ENCODE measurements at places on chromosomes 7 and 10.

DNA sequence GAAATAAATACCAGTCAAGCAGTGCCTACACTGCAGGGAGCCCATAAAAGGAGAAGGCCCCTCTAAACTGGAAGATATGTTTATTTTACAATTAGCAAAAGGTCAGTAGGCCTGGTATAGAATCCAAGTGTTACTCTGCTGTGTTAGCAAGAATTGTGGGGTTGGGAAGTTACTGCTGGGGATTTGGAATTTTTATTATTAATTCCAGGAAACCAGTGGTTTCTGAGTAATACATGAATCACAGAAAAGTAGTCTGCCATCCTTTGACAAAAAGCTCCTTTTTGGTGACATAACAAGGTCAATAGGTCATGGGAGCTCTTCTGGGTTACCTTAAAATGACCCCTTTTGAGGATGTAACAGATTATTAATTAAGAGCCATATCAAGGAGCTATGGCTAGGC lies 67.4 kb downstream of the ZNF92 start:
- no peak for DNase-seq

DNA sequence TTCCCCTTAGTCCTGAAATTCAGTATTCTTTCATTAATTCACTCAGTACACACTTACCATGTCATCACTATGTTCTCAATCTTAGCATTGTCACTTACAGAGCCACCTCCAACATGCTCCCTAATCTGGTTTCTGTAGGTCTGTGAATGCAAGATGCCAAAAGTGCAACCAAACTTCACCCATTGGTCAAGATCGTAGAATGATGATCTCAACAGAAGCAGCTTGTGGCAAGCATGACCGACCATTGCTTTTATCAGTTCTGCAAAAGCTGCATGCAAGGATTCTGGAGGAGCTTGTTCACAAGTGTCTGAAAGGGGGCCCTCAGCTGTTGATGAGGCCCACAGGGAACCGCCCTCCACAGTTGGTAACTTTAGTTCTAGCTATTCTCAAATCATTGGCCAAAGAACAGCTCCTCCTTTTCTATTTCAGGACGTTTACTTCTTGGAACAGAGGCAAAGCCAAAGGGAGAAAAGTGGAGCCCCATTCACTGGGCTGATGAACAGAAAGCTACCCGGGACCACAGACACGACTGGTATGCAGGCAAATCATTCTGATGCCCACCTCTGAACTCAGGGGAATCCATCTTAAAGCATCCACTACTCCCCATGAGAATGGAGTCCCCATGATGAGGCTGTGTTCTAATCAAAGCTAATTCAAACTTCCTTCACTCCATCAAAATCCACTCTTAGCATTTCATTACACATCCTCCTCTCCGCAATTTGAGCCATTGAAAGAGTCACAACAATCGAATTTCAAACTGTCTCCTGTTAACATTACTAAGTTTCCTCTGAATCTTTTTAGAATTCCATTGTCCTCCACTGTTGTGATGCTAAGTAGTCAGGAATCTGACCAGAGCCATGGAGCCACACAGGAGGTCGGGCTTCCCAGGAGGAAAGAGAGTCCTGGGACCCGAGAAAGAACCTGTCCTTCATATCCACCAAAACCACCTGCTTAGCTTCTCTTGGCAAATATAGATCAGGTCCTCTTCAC lies 13.9 kb downstream of the GRB10 start:
- DNase-seq = no peak

DNA sequence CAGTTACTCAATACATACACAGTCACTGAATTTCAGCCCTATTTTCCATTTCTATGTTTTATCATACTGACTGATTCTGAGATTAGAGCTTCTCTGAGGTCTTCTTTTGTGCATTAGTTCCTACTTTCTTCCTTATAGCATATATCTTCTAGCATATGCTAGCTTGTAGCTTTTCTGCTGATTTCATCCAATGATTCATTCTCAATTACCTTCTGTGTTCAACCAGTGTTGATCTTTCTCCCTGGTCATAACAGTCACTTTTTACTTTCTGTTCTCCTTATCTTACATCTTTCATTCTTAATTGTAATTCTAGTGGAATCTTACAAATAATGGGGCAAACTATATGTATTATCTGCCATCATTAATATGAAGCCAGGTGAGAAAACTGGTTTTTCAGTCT lies 159.5 kb upstream of the HGF start:
- no peak for DNase-seq

DNA sequence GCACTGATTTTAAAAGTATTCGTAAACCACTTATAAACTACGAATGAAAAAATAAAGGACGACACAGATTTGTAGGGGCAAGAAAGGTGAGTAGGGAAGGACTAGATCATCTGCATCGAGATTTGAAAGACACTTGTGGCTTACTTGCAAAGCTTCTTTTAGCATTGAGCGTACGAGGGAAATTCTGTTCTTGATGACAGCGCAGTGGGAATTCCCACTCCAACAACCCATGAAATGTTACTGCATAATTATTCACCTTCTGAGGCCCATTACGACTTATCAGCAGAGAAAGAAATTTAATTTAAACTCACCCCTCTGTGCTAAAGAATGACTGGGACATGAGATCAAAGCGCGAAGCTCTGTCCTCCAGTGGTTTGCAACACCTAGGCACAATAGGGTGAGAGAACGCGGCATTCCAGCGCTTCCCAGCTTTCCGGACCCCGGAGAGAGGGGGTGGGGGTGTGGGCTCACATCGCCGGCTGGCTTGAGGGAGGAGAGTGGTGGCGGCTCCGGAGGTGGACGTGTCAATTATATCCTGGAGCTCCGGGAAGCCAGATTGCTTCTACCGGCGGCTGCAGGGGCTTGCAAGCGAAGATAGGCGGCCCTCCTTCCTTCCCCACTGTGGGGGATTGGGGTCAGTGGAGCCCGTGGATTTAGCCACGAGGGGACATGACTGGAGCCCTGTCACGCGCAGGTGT lies 10.3 kb downstream of the SP8 start:
- no peak for DNase-seq

GRCh38 chr10:112332022-112332421 lies 41.9 kb upstream of the ACSL5 start:
- DNase-seq = no peak

GRCh38 chr7:103795787-103796186 lies 193.7 kb downstream of the RELN start:
- no peak for DNase-seq

- no peak for DNase-seq
These were observed 1021.9 kb downstream of the LRMDA start for GRCh38 chr10:76453332-76453731.

GRCh38 chr7:7816816-7817536 lies 98.6 kb upstream of the RPA3 start:
- DNase-seq = no peak

DNA sequence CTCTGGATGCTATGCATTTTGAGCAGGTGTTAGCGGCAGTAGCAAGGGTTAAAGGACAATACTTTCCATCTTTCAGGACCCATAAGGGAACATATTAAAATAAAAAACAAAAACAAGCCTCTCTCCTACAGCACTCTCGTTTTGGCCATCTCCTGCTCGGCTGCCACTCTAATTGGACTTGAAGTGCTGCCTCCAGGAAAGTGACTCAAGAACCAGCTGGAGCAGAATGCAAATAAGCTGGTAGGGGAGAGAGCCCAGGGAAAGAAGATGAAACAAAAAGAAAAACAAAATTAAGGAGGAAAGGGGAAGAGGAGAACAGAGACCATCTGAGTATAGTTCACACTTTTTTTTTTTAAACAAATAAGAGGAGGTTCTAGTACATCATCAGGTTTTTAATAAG lies 65.6 kb downstream of the HBP1 start:
- no peak for DNase-seq

GRCh38 chr7:143375298-143376034 lies 5.7 kb upstream of the ZYX start:
- no peak for DNase-seq

- DNase-seq = no peak
These were observed 8.6 kb downstream of the BTBD16 start for GRCh38 chr10:122279725-122280141.

- DNase-seq = no peak
These were observed 89.7 kb upstream of the PRKAR2B start for GRCh38 chr7:106954840-106955239.
